ENCODE measurements at places on chromosomes 13 and 19.

DNA sequence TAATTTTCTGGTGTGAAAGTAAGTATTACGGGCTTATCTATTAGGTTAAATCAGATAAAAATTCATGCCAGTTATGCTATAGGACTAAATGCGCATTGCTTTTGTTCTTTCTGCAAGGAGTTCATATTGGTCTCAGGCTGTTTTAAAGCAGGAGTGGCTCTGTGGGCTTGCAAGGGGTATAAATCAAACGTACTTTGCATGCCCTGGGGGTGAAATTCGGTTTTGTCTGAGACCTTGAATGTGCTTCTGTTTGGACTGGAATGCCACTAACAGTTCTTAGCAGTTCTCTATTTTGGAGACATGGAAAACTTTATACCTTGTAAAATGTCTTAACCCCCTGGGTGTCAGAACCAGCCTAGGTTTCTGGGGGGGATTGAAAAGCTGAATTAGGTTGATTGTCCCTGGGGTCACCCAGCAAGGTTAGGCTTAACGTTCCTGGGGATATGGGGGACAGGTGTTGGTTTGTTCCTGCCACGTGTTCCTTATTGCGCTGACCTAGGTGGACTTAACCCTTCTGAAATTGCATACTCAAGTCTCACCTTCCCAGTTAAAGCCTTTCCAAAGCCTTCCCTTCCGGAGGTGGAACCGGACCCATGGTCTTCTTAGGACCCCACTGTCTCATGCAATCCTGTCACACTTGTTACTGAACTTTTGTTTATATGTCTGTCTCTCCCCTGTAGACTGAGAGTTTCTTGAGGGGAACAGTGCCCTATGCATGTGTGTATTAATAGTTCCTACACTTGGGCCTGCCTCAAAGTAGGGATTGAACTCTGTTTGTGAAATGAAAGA is 182.2 kb downstream of the LMO7 start:
- no peak for DNase-seq

GRCh38 chr13:43244481-43244880 is 221.1 kb downstream of the DNAJC15 start:
- no peak for DNase-seq

GRCh38 chr19:9171393-9171991 is 7.3 kb upstream of the OR7D2 start:
- DNase-seq, result no peak

DNA sequence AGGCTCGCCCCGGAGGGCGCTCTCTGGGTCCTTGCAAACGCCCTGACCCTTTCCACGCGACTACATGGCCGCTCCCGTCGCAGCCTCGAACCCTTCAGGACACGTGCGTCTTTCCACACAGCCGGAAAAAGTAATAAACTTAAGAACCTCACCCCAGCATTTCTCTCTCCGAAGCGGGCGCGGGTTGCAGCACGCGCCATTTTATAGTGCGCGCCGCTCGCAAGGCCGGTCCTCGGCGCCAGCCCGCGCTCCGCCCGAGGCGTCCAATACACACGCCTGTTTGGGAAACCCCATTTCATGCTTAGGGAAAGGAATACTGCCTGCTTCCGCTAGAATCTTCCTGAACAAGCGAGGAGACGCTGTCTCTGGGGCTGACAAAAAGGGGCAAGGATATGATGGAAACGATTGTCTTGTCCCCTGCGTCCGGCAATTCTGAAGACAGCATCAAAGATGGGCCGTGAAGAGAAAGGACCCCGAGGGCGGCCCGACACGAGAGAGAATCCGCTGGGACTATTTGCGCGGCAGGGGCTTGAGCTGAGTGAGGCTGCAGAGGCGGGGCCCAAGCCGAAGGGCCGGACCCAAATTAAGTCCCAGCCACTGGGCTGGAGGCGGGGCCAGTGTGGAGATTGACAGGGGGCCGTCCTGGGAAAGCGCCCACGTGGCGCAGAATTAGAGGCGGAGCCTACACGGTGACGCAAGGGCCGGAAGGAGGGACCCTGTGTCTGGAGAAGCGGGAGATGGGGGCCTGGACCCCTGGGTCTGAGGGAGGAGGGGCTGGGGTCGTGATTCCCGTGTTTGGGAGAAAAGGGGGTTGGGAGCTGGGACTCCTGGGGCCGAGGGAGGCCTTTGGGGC is 14.4 kb downstream of the ACP4 start:
- DNase-seq, result peak; percentile 65

DNA sequence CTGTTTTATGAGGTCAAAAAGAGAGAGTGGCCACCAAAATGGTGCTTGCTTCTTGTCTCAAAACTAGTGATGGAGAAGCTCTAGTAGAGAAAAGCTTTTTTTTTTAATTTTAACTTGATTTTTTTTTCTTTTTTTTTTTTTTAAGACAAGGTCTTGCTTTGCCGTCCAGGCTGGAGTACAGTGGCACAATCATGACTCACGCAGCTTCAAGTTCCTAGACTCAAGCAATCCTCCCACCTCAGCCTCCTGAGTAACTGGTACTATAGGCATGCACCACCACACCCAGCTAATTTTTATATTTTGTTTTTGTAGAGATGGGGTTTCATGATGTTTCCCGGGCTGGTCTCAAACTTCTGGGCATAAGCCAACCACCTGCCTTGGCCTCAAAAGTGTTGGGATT is 279.0 kb downstream of the TBC1D4 start:
- no peak for DNase-seq

DNA sequence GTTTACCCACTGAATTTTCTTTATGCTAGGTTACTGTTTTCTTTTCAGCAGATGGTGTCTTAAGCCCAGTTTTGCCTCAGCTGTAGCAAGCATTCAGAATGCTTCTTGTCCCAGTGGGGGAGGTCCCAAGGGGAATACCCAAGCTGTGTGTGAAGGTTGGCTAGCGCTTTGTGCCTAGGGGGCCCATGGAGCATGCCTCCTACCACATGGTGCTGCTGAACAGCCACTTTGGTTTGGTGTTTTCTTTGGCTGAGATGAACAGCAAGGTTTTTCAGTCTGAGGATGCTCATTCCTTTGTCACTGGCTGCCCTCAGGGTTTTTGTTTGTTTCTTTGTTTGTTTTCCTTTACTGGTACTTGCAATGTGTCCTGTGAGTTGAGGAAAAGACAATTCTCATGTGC is 99.0 kb downstream of the PCDH20 start:
- no peak for DNase-seq

DNA sequence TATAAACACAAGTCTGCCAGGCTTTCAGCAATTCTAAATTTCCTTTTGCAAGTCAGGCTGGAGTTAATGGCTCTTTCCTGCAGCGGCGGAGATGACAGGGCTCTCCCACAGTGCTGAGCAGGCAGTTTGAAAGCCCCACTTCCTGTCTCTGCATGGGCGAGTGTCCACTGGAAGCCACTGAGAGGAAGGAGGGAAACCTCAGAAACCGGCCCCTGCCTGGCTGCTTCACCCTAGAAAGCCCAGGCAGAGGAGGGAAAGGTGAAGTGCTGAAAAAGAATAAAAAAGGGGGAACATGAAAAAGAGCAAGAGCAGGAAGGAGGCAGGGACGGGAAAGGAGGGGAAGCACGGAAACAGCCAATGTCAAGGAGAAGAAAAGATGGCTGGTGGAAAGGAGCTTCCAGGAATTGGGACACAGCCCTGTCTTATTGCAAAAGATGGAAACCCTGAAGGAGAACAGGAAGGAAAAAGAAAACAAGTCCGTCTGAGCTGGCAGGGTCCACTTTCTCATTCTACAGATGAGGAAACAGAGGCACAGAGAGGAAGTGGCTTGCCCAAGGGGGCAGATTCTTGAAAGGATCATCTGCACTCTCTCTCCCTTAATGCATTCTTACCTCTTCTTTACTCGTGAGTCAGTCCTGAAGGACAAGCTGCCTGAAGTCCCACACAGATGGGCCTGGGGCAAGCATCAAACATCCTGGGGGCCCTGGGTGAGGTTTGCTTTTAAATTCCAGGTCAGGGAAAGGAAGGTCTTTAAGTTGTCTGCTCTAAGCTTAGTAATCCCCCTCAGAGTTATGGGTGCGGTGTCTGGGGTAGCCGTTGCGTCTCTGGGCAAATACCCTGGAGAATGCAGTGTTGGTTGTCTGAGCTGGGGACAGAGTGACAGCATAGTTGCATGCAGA is 38.8 kb upstream of the ALOX5AP start:
- no peak for DNase-seq

GRCh38 chr19:18415178-18415867 is 3.9 kb upstream of the SSBP4 start:
- no peak for DNase-seq

DNA sequence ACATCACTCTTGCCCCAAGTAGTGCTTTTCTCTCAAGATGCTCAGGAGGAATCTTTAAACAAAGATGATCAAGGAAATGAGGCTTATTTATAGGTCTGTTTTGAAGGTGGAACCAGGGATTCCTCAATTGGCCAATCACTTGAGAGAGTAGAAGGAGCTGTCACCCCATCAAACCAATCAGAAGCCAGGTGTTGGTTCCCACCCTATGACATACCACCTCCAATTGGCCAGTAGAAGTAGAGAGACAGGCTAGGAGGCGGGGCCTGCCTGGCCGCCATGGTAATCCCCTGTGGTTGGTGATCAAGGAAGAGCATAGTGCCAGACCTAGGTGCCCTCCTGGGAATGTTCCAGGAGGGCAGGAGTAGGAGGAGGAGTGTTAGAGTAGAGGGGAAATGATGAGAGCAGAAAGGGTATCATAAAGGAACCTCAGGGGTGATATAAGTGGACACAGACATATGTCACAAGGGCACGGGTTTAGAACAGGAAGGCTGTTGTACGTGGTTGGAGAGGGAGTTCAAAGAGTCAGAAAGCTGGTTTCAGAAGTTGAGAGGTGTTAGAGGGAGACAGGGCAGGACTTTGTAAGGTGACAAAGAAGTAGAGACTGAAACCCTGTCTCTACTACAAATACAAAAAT is 10.5 kb downstream of the PMIS2 start:
- no peak for DNase-seq

DNA sequence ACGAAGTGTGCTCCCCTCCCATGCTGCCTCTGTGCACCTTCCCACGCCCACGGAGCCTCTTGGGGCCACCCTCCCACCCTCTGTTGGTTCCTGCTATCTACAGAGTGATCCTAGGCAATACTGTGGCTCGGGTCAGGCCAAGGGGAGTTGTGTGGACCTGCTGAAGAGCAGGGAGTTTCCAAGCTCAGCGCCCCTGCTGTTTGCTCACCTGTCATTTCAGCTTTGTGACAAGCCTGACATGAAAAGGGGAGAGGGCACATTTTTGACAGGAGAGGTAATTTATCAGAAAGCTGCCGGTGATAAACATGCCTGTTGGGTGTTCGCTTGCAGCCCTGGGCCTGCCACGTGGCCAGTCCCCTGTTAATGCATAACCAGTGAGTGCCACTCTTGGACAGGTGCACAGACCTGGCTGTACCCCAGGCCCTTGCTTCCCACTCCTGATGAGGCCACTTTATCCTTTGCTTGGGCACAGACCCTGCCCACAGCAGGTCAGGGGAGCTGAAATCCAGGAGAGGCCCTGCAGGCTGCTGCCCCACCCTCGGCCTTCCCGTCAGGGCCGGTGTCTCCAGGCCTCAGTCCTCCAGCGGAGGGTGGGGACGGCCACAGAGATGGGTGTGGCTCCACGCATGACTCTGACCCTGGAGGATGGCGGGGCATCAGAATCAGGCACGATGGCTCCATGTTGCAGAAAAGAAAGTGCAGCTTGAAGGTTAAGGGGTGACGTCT is 201.5 kb upstream of the GPR12 start:
- DNase-seq, result no peak

DNA sequence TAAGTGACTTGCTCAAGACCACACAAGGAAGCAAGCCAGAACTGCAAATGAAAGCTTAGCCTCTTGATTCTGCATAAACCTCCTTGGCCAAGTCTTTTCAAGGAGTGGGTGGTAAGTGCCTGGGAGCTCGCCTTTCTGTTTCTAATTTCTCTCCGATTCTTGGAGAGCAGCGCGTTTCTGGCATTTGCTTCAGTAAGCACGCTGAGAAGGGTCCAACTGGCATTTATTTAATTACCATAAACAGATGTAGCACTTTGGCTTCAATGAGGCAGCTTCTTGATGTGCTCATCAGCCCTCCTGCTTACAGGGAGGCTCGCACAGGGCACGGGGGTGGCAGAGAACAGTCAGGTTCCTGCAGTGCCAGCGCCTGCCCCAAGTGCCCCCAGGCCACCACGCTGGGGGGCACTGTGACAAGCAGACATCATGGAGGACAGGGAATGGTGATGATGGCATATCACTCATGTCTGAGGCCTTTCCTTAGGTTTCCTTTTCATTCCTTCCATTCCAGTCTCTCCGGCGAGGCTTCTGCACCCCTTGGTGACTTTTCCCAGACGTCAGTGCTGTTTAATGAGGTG is 13.3 kb downstream of the SIAH3 start:
- DNase-seq, result no peak

DNA sequence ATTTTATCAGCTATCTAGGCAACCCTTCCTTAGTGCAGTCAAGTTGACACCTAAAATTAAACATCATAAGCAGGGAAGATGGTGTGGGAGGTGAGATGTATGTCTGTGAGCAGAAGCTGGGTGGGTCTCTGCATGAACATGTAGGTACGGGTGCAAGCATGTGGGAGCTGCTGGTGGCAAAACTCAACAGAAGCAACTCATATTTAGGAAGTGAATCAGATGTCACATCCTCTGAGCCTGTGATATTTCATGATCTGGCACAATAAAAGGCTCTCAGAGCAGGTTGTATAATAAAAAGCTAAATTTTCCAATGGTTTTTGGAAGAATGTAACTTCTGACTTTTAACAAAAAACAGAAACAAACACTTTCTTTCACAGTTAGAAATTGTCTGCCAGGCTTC is 44.4 kb downstream of the C1QTNF9 start:
- DNase-seq, result no peak

DNA sequence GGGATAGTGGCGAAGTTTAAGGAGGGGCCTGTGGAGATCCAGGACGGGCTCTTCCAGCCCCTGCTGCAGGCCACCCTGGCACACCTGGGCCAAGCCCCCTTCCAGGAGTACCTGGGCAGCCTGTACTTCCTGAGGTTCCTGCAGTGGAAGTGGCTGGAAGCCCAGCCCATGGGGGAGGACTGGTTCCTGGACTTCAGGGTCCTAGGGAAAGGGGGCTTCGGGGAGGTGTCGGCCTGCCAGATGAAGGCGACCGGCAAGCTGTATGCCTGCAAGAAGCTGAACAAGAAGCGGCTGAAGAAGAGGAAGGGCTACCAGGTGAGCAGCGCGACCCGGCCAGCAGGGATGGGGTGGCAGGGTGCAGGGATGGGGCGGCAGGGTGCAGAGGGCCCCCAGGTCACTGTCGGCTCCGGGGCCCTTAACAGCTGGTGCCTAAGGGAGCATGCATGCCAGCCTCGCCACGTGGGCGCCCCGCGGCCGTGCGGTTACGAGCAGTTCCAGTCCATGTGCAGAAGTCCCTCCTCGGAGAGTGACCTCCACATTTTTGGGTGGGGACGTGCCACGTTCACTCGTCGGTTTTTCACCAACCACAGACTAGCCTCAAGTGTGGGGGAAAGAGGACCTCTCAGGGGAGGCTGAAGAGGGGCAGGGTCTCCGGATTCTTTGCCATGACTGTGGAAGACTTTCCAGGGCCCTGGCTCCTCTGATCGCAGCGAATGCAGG is 912 bp downstream of the GRK1 start:
- DNase-seq, result no peak

GRCh38 chr13:76316998-76317527 is 569.1 kb downstream of the KCTD12 start:
- DNase-seq, result no peak

DNA sequence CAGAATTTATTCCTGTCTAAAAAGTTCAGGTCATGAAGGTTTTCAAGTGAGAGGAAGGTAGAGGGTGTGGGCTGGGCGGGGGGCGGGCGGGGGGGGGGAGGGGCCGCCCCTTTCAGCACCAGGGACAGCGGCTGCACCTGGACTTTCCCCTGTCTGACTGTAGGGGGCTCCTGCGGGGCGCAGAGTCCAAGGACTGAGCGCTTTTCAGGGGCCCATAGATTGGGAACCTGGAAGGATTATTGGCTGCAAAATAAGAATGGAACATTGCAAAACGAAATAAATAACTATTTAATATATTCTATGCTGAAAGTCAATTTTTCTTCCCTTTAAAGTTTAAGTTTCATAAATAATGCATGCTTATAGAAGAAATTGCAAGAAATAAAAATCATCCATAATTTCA is 8.9 kb upstream of the CYP4F3 start:
- DNase-seq, result no peak
